ENCODE measurements at places on chromosomes 11 and 22.

DNA sequence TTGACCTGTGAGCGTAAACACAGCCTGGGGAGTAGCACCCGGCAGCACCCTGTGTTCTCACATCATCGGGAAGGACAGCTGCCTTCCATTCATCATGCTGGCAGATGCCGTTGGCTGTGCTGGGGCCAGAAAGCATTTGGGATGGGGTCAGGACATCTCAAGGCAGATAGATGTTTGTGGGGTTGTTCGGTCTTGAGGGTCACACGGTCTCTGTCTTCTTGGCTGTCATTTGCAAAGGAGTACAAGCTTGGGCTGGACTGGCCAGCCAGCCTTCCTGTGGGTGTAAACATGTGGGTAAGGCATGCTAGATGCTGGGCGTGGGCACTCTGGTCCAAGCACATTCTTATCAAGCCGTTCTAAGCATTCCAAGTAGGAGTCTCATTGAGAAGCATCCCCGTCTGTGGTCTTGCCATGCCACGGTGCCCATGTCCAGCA, 81.4 kb downstream of the TBC1D22A start:
- no peak for DNase-seq

DNA sequence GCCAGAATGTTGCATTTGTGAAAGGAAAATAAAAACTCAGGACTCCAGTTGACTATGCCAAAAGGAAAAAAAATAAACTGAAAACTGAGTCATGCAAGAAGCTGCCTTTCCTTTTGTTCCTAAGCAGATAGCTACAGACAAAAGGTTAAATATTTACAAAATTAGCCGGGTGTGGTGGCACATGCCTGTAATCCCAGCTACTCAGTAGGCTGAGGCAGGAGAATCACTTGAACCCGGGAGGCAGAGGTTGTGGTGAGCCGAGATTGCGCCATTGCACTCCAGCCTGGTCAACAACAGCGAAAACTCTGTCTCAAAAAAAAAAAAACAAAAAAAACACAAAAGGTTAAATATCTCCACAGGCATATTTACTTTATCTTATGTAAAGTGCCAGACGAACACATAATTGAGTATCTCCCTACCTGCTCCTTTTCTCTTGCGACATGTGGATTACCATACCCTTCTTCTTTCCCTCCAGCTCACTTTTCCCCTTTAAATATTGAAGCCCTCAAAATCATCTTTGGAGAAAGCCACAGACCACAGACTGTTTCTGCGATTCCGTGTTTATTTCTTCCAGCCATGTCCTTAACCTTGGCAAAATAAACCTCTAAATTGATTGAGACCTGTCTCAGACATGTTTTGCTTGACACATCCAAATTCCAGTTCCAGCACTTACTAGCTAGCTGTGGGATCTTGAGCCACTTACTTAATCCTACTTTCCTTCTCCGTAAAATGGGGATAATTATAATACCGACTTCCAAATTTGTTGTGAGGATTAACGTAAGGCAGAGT, 2.3 kb upstream of the SMPD1 start:
- no peak for DNase-seq

DNA sequence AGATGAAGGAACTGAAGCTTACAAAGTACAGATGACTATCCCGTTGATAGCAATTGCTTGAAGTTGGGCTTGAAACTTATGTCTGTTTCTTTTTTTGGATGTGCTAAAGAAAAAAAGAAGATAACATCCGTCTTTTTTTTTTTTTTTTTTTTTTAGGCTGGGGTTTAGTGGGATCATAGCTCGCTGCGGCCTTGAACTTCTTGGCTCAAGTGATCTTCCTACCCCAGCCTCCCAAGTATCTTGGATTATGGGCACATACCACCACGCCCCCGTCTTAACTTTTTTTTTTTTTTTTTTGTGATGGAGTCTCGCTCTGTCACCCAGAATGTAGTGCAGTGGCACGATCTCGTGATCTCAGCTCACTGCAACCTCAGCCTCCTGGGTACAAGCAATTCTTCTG, 40.8 kb upstream of the SCN3B start:
- DNase-seq, result no peak

DNA sequence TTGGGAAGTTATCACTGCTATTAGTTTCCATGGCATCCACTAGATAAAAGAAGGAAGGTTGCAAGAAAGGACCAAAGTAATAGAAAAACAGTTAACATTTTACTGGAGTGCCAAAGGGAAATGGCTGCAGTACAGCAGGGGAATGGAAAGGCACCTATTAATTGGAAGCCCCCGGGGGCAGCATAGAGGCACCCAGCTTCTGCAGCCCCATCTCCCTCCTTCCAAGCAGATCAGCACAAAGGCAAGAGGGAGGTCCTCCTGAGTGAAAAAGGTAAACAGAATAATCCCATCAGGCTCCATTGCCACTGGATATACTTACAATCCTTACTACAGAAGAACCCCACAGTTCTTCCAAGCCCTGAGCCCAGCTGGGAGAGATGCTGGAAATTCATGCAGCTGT, 887.1 kb downstream of the DLG2 start:
- no peak for DNase-seq

DNA sequence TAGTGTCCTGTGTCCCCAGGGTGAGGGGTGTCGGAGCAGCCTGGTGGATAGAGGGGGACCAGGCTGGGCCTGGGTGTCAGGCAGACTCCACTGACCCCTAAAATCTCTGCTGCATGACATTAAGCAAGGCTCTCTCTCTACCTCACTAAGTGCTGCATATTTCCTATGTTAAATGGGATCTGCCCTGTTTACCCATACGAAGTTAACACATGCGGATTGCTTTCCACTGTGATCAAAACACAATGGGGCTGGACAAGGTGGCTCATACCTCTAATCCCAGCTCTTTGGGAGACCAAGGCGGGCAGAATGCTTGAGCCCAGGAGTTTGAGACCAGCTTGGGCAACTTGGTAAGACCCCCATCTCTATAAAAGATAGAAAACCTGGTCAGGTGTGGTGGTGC, 426.2 kb downstream of the MIAT start:
- no peak for DNase-seq

GRCh38 chr22:22384668-22385244, 123.8 kb downstream of the ZNF280B start:
- DNase-seq, result no peak
